ENCODE measurements at places on chromosomes 4 and X.

- no peak for DNase-seq
Measured at GRCh38 chr4:35639929-35640328, 604.4 kb downstream of the ARAP2 start.

- DNase-seq, result no peak
Measured at GRCh38 chrX:12240491-12240890, 102.2 kb downstream of the FRMPD4 start.

DNA sequence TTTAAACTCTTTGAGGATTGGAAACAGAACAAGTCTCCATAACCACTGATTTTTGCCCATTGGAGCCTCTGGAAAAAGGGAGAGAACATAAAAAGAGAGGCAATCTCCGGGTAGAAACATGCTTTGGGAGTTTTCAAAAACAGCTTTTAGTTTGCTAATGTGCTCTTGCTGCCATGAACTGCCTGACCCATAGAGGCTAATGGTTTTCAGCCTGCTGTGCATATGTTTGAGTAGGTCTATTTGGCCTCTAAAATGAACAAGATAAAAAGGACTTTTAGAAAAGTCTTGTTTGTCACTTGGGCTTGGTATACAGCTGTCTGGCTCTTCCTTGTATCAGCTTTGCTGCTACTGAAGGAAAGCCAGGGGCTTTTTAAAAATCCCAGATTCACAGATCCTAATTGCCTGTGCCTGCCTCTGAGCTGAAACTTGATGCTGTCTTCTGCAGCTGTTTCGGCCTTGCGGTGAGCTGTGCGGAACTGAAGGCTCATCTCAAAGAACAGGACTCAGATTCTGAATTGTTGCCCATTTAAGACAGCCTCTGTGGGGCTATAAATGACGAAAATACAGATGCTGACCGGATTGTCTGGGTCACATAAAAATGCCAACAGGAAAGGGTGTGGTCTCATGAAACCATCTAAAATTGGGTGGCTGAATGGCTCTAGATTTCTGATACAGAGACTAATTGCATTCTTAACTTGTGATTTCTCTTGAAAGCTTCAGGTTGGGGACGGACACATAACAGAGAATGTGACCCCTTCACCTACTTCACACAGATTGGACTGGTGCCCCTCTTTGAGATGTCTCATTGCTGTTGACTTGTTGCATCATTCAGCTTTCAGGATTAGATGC lies 18.4 kb upstream of the ZNF41 start:
- no peak for DNase-seq

DNA sequence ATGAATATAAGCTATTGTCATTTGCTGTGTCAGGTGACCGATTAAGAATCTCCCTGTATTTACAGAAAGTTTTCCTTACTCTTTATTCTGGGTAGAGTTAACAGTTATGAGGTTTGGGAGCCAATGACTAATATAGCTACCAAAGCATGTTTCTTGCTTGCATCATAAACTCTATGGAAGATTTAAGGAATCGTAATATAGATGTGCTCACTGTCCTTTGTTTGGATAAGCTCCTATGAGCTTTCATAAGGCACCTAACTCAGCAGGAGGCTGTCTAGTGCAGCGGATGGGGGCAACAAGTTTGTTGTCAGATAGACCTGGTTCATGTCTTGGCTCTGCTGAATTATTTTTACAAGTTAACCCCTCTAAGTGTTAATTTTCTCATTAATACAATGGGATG lies 75.0 kb upstream of the PAQR3 start:
- DNase-seq, result no peak

DNA sequence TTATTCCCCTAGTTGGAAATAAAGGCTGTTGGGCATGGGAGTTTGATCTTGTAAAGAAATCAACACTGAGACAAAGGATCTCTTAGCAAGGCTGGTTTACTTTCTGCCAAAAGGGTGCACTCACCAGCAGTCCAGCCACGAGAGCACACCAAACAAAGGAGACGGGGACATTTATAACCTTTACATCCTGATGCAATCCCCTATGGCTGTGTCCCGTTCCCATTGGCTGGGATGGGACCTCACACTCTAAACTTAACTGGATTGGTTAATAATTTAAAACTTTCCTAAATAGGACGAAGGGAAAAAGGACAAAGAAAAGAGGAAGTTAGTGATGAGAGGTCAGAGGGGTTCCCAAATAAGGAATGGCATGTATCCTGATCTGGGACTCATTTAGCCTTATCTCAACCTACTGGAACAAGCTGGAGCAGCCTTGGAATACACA lies 17.9 kb downstream of the METAP1 start:
- DNase-seq, result no peak

- DNase-seq, result no peak
Measured at GRCh38 chr4:182711211-182711610, 206.0 kb downstream of the DCTD start.

DNA sequence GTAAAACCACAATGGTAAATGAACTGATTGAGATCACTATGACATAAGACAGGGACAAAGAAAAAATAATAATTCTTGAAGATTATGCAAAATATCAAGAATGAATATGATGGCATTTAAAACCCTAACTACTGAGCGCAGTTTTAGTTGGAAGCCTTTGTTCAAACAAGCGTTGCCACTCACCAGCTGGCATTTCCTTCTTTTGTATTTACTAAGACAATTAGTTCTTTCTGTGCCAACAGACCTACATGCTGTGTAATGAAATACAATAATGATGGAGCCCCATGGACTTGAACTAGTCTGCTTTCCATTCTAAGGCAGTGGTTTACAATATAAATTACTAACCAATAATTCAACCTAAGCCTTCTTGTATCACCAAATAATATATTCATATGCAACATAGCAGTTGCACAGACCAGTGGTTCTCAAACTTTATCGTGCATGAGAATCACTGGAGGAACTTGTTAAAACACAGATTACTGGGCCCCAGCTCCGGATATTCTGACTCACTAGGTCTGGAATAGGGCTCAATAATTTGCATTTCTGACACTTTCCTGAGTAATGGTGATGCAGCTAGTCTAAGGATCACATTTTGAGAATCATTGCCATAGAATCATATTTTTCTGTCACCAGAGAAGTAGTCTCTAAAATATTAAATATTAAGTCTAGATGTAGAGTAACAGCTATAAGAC lies 196.4 kb upstream of the MAGEB18 start:
- no peak for DNase-seq

- no peak for DNase-seq
Measured at GRCh38 chr4:84176016-84176415, 323.1 kb downstream of the NKX6-1 start.

GRCh38 chrX:54029529-54030143 lies 14.6 kb downstream of the PHF8 start:
- no peak for DNase-seq

DNA sequence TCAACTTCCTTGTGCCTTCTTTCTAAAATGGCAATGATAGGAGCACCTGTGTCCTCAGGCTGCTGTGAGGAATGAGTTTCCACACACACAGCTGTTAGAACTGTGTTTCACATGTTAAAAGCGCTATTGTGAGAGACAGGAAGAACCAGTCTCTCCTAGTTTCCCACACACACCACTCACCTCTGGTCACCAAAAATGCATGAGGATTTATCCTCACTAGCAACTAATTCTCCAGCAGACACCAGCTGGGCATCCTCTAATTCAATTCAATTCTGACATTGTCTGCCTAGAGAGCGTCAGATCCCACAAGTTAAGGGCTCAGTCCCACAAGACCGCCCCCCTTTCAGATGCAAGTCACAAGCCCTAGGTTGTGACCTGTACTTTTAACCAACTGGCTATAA lies 29.0 kb upstream of the SLC2A9 start:
- DNase-seq, result no peak

DNA sequence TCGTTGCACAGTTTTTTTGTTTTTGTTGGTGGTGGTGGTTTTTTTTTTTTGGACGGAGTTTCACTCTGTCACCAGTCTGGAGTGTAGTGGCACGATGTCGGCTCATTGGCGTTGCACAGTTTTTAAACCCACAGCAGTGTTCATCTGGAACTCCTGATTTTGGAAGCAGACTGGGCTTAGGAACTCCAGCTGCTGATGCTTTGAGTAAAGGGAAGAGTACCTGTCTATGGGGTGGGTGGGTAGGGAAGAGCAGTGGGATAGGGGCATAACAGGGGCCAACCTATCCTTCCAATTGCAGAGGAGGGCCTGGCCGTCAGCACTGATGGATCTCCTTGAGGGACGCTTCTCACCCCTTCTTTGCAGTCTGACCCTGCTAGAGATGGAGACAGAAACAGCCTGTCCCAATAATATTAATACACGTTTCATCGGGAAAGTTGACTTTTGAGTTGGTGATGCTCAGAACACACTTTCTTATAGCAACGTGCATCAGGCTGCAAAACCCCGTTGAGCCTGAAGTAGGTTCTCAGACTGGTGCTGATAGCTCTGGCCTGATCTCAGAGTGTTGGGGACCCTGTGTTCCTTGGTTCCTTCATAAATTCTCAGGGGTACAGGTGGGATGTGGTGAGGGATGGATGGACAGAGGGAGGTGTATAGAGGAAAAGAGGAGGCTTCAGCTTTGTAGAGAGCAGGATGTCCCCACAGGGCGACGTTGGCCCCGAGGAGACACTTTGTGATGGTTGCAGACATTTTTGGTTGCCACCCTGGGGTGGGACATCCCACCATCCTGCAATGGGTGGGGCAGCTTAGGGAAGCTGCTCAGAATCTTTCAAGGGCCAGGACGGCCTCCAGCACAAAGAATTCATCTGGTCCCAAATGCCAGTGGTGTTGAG lies 2.3 kb downstream of the CD99 start:
- no peak for DNase-seq

GRCh38 chr4:5931526-5931925 lies 38.6 kb upstream of the CRMP1 start:
- DNase-seq, result no peak

- DNase-seq, result no peak
Measured at GRCh38 chr4:30537456-30537855, 182.7 kb upstream of the PCDH7 start.

- DNase-seq, result no peak
Measured at GRCh38 chr4:138611721-138612120, 369.6 kb upstream of the SLC7A11 start.

GRCh38 chr4:3436798-3437581 lies 4.8 kb upstream of the HGFAC start:
- no peak for DNase-seq

DNA sequence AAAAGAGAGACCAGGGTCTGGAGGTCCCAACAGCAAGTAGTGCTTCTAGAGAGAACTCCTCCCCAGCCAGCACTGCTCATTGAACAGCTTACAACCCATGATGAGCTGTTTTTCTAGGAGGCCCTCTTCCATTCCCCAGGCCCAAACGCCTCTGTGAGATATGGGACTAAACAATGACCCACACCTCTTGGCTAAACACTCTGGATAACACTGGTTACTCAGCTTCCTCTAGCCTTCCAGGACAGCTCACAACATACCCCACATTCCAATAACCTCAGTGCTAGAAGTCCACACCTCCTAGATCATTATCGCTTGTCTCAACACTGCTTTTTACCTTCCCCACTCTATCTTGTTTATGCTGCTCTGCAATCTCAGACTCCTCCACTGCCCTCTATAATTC lies 35.4 kb upstream of the PGRMC2 start:
- no peak for DNase-seq

- DNase-seq, result no peak
Measured at GRCh38 chr4:158817562-158818296, 48.9 kb downstream of the FNIP2 start.

- no peak for DNase-seq
Measured at GRCh38 chr4:176137631-176138030, 57.8 kb downstream of the SPATA4 start.

DNA sequence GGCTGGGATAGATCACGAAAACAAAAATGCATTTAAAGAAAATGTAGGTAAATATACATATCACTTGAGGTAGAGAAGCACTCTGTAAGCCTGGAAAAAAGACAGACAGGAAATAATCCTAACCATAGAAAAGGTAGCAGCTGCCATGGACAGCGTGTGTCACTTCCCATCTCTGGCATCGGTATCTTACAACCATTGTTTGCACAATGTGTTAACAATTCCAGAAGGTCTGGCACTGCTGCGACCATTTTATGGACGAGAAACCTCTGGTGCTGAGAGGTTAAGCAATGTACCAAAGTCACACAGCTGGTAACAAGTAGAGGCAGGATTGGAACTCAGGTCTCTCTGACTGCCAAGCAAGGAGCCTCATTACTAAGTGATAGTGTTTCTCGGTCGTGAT lies 1.7 kb upstream of the MTNR1A start:
- DNase-seq, result no peak

DNA sequence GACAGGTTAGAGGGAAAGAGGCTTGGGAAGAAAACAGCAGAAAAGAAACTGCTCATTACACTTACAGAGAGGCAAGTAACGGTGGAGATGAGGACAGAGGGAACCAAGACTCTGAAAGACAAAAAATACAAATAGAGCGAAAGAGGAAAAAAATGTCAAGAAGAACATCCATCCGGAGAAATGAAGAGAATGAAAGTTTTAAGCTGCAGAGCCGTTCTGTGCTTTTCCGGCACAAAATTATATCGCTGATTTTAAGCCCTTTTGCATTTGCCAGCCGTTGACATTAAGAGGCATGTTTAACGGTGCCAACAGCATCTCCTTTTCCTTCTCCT lies 236 bp downstream of the PCDH10 start:
- DNase-seq, result no peak

GRCh38 chrX:20263474-20263873 lies 3.2 kb downstream of the RPS6KA3 start:
- no peak for DNase-seq

DNA sequence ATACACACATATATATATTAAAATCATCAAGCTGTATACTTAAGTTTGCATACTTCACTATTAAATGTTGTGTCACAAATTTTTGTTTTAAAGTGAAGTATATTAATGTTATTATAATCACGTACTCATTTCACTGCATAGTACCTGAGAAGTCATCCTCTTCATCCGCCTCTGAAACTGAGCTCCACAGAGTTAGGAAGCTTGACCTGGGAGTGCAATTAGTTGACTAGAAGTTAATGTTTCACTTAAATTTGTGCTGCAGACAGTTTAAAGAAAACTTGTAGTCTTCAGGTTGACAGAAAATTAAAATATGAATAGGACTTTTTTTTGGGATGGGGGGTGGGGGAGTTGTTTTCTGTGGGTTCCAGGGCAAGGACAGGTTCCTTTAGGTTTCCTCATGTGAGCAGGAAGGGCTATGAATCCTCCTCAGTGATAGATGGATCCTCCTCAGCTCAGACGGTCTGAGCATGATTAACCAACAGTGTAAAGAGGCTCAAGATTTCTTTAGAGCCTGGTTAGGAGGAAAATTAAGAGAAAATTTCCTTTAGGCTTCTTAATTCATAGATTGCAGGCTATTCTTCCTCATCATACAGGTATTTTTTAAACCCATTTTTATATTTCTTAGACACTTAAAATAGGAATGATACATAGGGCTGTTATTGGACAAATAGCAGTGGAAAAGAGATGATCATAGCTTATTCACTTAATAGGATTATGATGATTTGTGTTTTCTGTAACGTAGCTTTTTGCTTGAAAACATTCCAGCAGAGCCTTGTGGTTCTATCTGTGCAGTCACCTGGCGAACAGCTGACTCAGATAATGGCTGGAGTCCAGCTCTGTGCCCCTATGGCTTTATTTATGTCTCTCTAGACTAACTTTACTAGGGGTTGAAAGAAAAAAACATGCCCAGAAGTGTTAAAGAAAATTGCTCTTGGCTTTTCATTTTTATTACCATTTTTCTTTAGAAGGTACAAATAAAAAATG lies 102.7 kb downstream of the SLC4A4 start:
- no peak for DNase-seq

GRCh38 chr4:10333942-10334341 lies 123.3 kb downstream of the ZNF518B start:
- DNase-seq, result no peak

Measured in right kidney (tissue), 9 donors.